ENCODE measurements at places on chromosomes 11 and 22.

GRCh38 chr22:24554313-24555164 is at the start of gene GUCD1:
Gene GUCD1, minus strand, starts transcription at chr22:24555138. Its CDS starts 147 bp downstream, at chr22:24554991.
- DNase-seq: no peak

DNA sequence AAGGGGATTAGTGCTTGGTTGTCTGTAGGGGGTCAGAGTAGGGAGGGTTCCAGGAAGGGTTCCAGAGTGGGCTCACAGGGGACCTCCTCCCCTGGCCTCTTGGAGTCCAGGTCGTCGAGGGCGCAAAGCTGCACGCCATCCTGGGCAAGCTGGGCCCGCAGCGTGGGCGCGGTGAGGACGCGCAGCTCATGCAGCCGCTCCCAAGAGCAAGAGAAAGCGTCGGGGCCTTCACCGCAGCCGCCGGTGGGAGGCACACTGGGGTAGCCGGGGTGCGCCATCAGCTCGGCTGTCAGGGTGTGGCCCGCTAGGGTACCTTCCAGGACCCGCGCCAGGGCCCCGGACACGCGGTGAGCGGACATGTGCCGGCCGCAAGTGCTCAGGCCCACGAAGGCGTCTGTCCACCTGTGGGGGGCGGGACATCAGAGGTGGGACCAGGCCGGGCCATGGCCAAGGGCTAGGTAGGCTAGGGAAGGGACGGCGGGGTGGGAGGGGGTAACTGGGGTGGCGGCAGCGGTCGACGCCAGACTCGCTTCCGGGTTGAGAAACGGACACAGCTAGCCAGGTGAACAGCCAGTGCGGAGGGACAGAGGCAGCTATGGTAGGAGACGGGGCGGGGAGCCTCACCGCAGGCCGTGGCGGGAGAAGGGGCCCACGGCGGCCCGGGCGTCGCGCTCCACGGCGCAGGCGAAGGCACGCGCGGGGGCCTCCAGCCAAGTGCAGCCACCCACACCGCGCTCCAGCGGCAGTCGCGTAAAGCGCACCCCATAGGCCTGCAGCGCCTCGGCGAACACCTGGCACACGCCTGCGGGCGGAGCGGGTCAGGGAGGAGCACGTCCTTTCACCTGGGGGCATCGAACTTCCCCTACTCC is 1.2 kb downstream of the YDJC start:
- DNase-seq: no peak

- DNase-seq: no peak
These were observed 3.2 kb downstream of the NELL1 start for GRCh38 chr11:20672575-20672974.

DNA sequence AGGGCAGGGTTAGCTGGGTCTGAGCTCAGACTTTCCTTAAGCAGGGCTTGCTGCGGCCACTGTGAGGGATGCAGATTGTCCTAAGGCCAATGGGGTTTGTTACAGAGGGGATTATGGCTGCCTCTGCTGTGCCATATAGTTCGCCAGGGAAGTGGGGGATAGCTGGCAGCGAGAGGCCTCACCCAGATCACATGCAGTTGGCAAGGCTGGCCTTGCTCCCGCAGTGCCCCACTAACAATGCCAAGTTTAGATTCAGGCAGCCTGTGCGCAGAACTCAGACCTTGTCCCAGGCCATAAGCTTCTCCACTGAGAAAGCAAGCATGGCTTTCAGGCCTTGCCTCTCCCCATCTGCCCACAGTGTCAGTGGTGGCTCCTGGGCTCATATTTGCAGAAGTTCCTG is 4.7 kb upstream of the APOL2 start:
- DNase-seq: no peak

DNA sequence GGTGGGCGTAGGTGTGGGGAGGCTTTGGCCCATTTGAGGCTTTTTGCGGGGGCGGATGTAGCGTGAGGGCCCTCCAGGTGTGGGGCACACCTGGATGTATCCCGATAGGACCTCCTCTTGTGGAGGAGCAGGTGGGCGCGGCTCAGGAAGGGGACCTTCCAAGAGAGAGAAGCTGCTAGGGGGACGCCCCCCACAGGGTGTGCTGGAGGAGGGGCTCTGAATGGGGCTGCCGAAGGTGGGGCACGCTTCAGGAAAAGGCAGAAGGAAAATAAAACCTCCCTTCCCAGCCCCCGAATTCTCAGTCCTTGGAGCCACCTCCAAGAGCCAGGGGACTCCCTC is 621 bp downstream of the SGSM1 start:
- DNase-seq: no peak

GRCh38 chr11:112253605-112254242 is 6.9 kb downstream of the PLET1 start:
- DNase-seq: no peak

- DNase-seq: no peak
These were observed 20.4 kb downstream of the SLC37A2 start for GRCh38 chr11:125083312-125084056.

DNA sequence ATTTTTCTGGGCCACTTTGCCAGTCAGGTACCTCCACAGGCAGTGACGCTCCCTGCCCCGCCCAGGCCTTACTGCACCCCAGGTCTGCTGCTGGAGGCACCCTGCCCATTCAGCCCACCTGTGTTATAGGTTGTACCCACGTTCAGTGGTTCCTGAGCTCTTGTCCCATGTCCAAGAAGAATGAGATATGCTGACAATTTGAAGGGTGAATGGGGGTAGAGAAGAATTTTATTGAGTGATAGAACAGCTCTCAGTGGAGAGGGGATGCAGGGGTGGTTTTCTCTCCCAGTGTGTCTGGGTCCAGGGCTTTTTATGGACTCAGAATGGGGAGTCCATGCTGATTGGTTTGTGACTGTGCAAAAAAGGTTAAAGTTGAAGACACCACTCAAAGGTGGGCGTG is 149.7 kb downstream of the LDLRAD3 start:
- DNase-seq: no peak

- DNase-seq: no peak
These were observed 46.9 kb downstream of the DDX6 start for GRCh38 chr11:118744046-118744445.

DNA sequence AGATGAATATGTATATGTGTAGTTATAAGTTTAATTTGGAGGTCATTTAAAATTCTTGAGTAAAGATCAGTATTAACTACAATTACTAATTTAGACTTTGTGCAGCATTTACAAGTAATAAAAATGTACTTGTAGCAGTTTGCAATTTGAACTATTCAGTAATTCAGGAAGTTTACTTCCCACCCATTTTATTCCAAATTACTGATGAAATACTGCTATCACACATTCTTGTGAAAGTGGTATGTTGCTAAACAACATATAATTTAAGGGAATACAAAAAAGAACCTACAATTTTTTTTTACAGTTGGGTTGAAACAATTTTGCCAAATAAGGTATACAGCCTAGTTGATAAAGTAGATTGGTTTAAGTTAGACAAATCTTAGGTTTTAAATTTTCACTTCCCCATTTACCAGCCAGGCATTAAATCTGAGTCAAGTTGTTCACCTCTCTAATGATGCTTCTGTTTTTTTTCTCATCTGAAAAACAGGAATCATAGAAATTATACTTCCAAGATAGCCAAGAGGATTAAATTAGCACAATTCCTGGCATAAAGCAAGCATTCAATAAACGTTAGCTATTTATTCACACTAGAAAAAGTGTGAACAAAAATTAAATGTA is 45.3 kb downstream of the ZBTB44 start:
- no peak for DNase-seq

DNA sequence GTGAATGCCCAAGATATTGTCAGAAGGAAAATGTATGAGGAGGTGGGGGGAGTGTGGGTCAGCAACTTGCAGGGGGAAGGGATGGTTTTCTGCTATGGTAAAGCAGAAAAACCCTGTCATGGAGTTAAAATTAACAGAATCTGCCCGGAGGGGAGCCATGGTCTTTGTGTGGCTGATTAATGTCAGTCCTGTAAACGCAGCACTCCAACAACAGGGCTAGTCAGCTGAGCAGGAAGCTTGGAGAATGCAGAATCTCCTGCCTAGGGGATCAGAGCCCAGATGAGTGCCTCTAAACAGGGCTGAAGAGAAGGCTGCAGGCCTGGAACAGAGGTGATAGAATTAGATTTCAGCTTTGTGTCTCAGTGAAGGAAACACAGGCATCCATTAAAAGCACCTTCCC is 140.9 kb upstream of the MTNR1B start:
- no peak for DNase-seq

GRCh38 chr11:39541945-39542351 is 1917.5 kb downstream of the LRRC4C start:
- DNase-seq: no peak

DNA sequence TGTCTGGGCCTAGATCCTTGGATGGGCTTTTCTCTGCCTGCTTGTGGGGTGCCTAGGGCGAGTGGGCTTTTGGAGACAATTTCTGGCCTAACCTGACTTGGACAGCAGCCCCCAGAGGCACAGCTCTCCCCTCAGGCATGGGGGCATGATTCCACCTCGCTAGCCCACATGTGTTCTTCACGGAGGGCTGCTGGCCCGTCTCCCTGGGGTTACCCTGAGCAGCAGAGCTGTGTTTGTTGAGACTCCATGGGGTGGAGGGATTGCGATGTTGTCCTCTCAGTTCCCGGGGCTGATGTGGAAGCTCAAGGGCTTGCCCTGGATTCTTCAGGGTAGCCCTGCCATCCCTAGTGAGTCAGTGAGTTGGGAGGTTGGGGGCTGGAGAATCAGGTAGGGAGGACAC is 2.4 kb upstream of the LRRC75B start:
- DNase-seq: no peak

GRCh38 chr11:16297332-16297731 is 59.0 kb downstream of the SOX6 start:
- DNase-seq: no peak

- no peak for DNase-seq
These were observed 43.6 kb downstream of the UVRAG start for GRCh38 chr11:75858613-75859012.

DNA sequence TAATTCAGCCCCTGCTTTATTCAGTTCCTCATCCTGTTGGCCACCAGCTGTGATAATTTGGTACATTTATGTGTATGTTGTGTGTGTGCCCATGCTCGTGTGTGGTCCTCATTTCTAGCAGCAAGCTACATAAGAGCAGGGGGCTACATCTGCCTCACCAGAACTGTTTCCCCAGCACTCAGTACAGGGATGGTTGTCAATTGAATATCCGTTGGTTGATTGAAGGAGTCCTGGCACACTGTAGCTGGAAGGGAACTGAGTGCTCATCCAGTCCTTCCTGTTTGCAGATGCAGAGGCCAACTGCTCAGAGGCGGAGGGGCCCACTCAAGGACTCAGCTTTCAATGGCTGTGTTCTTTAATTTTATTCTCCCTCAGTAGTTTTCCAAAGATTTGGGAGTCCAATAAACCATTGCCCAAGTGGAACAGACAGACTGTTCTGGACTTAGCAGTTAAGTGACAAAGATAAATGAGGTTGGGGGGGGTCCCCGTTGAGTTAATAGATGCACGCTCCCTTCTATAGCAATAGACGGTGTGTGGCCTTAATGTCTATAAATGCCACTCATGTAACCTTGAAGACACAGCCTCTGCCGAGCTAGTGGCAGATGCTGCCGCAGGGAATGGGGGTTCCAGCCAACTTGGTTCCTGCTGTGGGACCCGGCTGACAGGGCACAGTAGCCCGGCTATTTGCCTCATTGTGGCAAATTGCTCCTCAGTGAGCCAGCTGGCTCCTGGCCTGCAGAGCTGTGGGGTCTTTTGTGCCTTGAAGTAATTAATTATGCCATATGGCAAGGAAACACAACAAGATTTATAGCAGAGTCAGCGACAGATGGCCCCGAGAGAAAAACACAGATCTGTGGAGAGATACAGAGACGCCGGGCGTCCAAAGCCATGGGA is 71.4 kb upstream of the GRK3 start:
- no peak for DNase-seq

DNA sequence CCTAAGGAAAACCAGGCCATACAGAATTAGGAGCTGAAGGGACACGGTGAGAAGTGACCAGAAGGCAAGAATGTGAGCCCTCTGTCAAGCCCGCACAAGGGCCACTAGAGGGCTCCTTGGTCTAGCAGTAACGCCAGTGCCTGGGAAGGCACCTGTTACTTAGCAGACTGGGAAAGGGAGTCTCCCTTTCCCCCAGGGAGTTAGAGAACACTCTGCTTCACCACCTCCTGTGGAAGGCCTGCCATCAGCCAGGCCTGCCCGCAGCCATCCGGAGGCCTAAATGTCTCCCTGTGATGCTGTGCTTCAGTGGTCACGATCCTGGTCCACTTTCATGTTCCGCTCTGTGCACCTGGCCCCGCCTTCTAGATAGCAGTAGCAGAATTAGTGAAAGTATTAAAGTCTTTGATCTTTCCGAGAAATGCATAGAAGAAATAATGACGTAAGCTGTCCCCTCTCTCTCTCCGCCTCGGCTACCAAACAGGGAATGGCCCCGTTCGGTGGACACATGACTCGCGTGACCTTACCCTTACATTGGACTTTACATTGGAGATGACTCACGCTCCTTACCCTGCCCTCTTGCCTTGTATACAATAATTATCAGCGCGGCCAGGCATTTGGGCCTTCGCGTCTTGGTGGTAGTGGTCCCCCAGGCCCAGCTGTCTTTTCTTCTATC is 10.7 kb upstream of the GSTP1 start:
- no peak for DNase-seq

DNA sequence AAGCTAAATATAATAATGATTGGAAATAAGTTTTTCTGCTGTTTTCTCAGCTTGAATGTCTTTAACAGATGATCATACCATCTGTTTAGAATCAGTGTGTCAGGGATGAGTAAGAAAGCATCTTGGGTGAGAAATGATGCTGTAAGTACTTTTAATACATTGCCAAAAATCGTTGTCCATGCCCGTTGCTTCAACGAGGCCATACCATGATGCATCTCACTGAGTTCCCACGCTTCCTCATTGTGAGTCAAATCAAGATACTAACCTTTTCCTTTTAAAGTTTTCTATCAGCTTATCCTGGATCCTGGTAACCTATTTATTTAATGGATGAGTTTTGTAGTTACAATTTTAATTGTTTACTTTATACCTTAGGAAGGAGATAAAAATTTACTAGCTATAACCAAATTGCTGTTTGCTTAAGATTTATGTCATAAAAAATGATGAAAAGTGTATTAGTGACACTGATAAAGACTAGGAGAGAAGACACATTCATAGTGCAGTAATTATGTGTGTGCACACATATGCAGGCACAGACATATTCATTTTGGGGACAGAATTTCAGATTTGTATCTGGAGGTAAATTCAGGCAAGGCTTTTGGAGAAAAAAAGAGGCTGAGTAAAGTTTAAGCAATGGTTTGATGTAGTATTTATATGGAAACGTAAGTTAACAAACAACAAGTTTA is 154.8 kb downstream of the UVRAG start:
- DNase-seq: no peak

GRCh38 chr11:103946793-103947545 is 89.5 kb upstream of the DDI1 start:
- DNase-seq: no peak

DNA sequence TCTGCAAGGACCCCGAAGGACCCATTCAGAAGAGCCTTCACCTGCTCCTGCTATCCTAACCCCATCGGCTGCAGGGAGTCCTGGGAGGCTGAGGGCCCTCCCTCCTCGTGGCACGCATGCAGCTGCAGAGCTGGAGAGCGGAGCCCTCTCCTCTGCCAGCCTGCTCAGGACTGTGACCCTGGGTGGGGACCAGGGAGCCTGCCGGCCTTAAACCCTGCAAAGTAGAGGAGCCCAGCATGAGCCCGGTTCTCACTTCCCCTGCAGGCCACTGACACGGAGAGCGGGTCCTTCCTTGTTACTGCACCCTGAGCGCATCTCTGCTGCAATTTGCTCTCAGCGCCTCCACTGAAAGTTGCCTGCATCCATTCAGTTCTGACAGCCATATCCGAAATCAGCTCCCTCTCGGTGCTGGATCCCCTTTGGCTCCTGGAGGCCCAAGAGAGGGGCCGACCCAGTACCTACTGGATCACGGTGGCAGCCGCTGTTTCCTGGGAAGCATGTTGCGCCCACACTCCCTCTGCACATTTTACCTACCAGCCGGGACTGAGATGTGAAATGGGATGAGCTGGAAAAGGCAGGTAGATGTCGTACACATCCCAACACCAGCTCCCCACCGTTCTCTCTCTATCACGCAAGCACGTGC is 312.1 kb downstream of the NTM start:
- no peak for DNase-seq
